NCI-H1105 (cell line): ENCODE measurements at places on chromosomes 7 and 10.
A peak's percentile ranks its signal among the peaks of the same experiment; 100 is the strongest.

GRCh38 chr7:69814421-69814962, 216.2 kb downstream of the AUTS2 start:
- no peak for DNase-seq

- DNase-seq: no peak
Measured at GRCh38 chr10:125689955-125690569, 7.1 kb upstream of the TEX36 start.

GRCh38 chr10:124257781-124258180, 160.9 kb downstream of the OAT start:
- no peak for DNase-seq

DNA sequence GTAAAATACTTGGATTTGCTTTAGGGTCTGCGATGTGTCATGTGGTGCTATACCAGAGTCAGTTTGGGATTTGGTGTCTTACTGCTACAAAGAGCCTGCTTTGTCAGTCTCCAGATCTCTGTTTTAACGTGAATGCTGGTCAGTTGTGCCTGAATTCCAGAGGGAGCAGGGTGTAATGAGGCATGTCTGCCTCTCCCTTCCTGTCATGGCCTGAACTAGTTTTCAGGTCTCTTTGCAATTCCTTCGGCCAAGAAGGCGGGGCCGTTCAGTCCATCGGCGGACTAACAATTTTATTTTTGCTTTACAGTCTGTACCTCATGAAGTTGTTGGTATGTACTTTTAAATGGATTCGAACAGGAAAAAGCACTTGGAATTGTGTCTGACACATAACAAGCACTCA, 465.1 kb upstream of the ADARB2 start:
- DNase-seq: no peak

GRCh38 chr10:58898854-58899573, 277.4 kb upstream of the PHYHIPL start:
- DNase-seq: no peak

- DNase-seq: no peak
Measured at GRCh38 chr7:141014125-141014523, 628 bp downstream of the MRPS33 start.

DNA sequence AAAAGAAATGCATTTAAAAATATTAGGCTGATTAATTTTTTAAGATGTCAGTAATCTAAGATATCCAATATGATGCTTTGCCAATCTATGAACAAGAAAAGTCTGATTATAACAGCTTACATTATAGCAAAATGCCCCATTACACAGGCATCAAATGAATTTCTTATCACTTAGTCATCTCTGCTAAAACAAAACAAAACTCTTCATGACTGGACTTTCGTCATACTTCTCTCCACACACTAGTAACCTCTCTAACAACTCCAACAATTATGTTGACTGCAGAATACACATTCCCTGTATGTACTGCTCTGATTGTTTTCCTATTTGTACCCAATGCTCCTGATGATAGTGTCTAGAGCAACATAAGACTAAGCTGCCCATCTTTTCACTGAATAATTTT, 3.8 kb upstream of the MKI67 start:
- DNase-seq: no peak

- DNase-seq: peak; percentile 59
Measured at GRCh38 chr10:101782811-101783735, at the start of gene NPM3. Gene NPM3, minus strand, starts transcription at chr10:101783446. Its CDS starts 56 bp downstream, at chr10:101783390.

GRCh38 chr10:55441777-55442176, 640.7 kb upstream of the PCDH15 start:
- DNase-seq: no peak

DNA sequence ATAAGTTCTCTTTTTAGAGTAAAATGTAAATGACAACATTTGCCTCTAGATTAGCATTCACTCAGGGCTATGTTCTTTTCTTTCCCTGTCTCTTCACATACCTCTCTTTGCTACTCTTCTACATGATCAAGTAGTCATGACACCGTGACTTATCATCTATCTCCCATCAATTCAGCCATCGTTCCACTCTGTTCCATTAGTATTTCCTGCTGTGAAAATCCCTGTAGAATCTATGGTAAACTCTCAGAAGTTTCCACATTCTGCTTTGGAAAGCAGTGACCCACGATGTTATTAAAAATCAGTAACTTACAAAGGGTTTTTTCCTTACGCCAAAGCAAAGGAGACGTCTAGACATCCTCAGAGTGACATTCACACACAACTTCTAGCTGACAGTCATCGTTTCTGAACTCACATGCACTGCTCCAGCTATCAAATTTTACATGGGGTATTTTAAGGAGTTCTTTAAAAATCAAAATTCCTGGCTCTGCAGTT, 135.6 kb downstream of the SEMA3C start:
- DNase-seq: no peak

- no peak for DNase-seq
Measured at GRCh38 chr10:20492447-20492846, 404.7 kb downstream of the NEBL start.

- no peak for DNase-seq
Measured at GRCh38 chr7:194252-195009, 2.1 kb downstream of the FAM20C start.

DNA sequence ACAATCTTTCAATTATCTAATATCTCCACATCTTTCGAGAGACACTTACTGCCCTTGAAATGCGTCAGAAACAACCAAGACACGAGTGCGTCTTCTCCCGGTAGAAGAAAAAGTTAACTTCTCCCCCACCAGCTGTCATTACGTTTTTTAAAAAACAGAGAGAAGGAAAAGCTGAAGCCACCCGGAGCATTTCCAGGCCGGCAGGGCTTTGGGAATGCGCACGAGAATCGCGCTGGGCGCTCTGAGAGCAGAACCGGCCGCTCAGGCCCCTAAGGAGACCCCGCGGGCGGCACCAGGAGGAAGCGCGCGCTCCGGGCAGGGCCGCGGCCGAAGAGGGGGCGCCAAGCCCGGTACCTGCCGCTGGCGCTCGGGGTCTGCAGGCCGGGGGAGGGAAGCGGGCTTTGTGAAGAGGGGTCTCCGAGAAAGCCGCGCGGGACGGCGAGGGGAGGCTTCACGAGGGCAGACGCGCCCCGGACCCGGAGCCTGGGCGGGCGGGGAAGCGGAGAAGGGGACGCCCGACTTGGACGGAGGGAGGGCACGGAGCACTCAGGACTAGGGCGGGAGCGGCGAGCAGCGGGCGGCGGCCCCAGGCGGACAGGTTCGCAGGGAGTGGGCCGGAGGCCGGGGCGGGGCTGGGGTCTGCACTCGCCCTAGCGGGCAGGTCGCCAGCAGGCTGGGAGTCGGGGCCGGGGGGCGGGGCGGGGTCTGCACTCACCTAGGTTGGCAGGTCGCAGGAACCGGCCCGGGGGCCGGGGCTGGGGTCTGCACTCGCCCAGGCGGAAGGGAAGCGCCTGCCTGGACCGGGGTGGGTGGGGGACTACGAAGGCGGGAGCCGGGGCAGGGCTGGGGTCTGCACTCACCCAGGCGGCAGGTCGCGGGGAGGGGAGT, 932 bp downstream of the ESYT2 start:
- peak; percentile 35 for DNase-seq

DNA sequence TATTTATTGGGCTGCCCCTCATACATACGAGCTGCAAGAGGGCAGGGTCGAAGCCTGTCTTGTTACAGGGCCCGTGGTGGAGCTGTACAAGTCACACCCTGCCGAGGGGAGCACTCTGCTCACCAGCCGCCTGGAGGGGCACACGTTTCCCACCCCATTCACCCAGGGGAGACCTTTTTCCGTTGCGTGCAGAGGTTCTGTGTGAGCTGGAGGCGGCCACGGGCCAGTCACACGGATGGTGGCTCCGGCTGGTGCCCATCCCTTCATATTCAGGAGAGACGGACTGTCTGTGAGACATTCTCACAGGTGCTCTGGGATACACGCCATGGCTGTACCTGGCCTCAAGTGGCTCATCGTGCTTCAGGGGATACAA, 47.9 kb upstream of the FAM20C start:
- no peak for DNase-seq

DNA sequence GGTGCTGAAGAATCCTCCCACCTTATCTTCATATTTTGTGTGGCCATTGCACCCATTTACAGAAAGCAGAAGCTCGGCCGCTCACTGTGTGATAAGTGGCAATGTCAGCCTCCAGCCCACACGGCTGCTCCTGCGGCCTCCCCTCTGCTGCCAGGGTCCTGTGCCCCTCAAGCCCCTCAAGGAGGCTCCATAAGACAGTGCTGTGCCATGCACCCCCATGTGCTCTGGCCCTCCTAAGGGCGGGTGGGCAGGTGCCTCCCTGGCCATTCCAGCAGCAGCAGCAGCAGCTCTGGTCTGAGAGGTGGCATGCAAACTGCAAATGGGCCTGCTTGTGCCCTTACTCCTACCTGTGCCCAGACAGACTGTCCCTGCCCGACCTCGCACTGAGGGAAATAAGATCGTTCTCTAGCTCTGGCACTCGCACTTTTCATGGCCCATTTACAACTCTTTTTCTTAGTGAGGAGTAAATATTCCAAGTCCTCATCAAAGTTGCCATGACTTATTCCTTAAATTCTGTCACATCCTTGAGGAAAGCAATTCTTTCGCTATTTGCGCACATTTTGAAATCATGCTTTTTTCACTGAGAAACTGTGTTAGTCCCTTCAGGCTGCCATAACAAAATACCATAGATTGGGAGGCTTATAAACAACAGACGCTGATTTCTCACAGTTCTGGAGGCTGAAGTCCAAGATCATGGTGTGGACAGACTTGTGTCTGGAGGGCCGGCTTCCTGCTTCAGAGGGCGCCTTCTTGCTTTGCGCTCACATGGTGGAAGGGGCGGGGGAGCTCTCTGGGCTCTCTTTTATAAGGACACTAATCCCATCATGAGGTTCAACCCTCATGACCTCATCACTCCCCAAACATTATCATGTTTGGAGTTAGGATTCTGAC, 187.8 kb downstream of the COBL start:
- DNase-seq: no peak

DNA sequence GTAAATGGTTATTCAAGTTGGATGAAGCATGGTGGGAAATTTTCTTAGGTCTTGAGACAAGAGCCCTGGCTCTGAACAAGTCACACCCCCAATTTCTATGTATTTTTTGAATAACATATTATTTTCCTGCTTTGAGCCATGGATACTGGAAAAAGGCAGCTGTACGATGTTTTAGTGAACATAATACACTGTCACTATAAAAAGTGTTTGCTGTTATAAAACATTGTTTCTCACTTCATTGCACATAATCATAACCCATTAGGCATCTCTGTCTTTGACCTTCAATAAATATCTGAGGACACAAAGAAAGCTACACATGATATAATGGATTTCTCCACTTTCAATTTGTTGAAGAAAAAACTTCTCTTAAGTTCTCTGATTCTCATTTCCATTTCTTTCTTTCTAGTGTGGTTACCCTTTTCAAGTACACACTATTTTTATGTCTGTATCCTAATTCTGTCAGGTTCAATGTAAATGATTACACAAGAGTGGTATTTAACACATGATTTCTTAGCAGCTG, 283.9 kb upstream of the SP8 start:
- no peak for DNase-seq

GRCh38 chr10:113519681-113520115, 33.2 kb upstream of the HABP2 start:
- no peak for DNase-seq

DNA sequence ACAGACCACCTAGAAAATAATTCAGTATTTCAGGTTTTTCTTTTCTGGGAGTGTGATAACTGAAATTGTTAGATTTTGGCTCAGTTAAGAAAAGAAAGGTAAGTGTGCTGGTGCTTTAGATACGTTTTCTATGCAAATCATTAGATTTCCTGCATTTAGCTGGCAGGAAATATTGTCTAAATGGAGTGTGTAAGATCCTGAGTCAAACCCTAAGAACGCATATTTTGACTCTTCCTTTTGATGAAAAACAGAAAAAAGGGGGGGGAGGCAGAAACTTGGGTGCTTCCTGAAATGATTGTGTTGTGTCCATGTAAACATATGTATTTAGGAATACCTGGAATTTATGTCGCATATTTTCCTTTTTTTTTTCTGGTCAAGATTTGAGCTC, 1.2 kb downstream of the GRK5 start:
- DNase-seq: no peak

- DNase-seq: peak; percentile 49
Measured at GRCh38 chr7:117777335-117778142, 95.7 kb downstream of the CTTNBP2 start.

DNA sequence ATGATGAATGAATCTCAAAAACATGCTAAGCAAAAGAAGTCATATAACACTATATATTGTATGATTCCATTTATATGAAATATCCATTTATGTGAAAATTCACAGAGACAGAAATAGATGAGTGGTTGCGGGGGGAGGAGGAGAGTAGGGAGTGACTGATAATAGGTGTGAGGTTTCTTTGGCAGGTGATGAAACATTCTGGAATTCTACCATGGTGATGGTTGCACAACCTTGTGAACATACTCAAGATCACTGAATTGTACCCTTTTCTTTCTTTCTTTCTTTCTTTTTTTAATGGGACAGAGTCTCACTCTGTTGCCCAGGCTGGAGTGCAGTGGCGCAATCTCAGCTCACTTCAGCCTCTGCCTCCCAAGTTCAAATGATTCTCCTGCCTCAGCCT, 10.7 kb downstream of the SVOPL start:
- DNase-seq: no peak

GRCh38 chr10:22670788-22671187, 43.6 kb downstream of the PIP4K2A start:
- DNase-seq: no peak

- DNase-seq: no peak
Measured at GRCh38 chr10:33229252-33229948, 105.1 kb downstream of the NRP1 start.

GRCh38 chr10:62029401-62029800, 127.9 kb downstream of the ARID5B start:
- no peak for DNase-seq
